ENCODE measurements at places on chromosomes 13 and 19.

- no peaks in the 10 kb centered on the region for H3K27me3 ChIP-seq
- no peaks in the 10 kb centered on the region for H3K4me1 ChIP-seq
- H3K27ac ChIP-seq, result no peak overlapping the region
- no peak overlapping the region for H3K4me3 ChIP-seq
- DNase-seq, result no peak
- no peaks in the 10 kb centered on the region for H3K36me3 ChIP-seq
Measured at GRCh38 chr13:36147330-36147729, 16.1 kb upstream of the DCLK1 start.

GRCh38 chr19:30686826-30687566 is 314.8 kb downstream of the ZNF536 start:
- no peak overlapping the region for H3K4me3 ChIP-seq
- H3K36me3 ChIP-seq, result no peaks in the 10 kb centered on the region
- peaks cover 16% of the 10 kb centered on the region for H3K27me3 ChIP-seq
- H3K4me1 ChIP-seq, result peaks cover 5% of the 10 kb centered on the region

GRCh38 chr13:88586263-88586662 is 915.1 kb downstream of the SLITRK5 start:
- no peaks in the 10 kb centered on the region for H3K4me1 ChIP-seq
- DNase-seq, result no peak
- no peak overlapping the region for H3K4me3 ChIP-seq
- no peaks in the 10 kb centered on the region for H3K27me3 ChIP-seq

DNA sequence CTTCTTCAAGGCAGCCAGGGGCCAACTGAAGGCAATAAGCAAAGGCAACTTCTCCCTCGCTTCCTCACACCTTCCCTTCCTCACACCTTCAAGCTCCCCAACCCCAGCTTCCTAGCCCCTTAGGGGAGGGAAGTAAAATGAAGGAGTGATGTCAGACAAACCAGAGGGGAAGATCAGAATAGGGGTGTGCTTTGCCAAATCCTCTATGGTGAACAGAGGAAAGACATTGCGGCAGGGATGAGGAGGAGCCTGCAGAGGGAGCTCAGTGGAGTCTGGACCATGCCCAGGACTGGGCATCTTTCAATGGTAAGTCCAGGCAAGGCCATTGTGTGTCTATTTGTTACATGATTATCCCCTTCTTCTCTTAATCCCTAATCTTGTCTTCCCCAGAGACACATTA is 164.0 kb downstream of the TSHZ3 start:
- no peaks in the 10 kb centered on the region for H3K36me3 ChIP-seq
- DNase-seq, result no peak
- H3K27me3 ChIP-seq, result no peaks in the 10 kb centered on the region
- H3K4me3 ChIP-seq, result no peak overlapping the region
- no peak overlapping the region for H3K27ac ChIP-seq
- H3K4me1 ChIP-seq, result no peaks in the 10 kb centered on the region

DNA sequence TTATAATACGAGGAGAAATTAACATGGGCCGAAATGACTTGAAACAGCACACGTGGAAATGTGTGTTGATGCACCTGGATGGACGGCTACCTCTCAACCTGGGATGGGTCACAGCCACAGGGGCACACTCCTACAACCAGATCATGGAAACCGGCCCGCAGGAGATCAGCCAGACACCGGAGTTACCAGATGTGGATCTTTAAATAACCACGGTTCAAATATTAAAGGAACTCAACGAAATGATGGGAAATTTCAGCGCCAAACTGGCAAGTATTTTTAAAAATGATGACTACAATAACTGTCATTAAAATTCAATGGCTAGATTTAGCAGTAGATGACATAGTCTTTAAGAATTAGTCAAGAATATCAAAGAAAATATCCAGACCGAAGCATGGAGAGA is 166.9 kb upstream of the GPR12 start:
- no peak overlapping the region for H3K27ac ChIP-seq
- no peak overlapping the region for H3K4me3 ChIP-seq
- peaks cover 14% of the 10 kb centered on the region for H3K27me3 ChIP-seq
- no peak for DNase-seq
- H3K36me3 ChIP-seq, result no peaks in the 10 kb centered on the region
- no peaks in the 10 kb centered on the region for H3K4me1 ChIP-seq

DNA sequence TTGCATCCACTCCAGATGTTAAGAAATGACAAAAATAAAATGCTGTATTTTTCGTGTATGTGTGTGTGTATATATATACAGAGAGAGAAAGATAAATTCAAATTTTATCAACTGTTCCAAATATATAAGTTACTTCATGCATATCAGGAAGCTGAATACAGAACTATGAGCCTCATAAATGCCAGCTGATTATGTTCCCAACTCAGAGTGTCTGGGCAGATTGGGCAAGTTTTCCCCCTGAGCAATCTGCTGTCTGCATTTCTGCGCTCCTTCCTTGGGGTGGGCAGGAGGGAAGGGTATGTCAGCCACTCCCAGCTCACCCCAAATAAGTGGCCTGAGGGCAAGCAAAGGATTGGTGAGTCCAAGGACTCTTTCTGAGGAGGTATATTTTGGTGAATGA is 154.1 kb downstream of the DCLK1 start:
- no peaks in the 10 kb centered on the region for H3K4me1 ChIP-seq
- H3K4me3 ChIP-seq, result no peak overlapping the region
- H3K27ac ChIP-seq, result no peak overlapping the region
- no peak for DNase-seq

DNA sequence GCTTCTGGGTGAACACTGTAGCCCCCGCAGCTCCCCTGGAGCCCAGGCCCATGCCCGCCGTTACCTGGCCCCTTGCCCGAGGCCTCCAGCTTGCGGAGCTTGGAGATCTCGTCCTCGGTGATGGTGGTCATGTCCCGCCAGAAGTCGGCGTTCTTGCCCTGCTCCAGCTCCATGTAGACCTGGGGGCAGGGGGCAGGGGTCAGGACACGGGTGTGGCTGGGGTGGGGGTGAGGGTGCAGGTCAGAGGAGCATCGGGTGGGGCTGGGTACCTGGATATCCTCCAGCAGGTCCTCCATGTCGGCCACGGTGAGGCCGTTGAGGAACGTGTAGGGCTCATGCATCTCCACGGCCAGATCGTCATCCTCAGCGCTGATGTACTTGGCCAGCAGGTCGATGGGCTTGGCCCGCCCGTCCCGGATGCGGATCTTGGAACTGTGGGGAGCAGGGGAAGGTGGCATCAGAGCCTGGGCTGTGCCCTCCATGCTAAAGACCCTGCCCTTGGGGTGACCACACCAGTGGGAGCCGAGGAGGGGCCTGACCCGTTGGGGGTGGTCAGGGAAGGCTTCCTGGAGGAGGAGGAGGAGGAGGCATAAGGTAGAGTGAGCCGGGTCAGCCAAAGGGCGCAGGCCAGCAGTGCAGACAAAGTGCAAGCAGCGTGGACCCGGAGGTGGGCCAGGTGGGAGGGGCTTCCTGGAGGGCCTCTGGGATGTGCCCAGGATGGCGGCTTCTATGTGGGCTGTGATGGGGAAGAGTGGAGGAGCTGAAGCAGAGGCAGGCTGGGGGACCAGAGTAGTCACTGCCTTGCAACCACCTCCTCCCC is 7.6 kb downstream of the CACTIN start:
- no peaks in the 10 kb centered on the region for H3K27me3 ChIP-seq
- H3K4me3 ChIP-seq, result peak overlapping the region; percentile 61
- no peaks in the 10 kb centered on the region for H3K4me1 ChIP-seq
- H3K36me3 ChIP-seq, result peaks cover 6% of the 10 kb centered on the region
- no peak for DNase-seq

DNA sequence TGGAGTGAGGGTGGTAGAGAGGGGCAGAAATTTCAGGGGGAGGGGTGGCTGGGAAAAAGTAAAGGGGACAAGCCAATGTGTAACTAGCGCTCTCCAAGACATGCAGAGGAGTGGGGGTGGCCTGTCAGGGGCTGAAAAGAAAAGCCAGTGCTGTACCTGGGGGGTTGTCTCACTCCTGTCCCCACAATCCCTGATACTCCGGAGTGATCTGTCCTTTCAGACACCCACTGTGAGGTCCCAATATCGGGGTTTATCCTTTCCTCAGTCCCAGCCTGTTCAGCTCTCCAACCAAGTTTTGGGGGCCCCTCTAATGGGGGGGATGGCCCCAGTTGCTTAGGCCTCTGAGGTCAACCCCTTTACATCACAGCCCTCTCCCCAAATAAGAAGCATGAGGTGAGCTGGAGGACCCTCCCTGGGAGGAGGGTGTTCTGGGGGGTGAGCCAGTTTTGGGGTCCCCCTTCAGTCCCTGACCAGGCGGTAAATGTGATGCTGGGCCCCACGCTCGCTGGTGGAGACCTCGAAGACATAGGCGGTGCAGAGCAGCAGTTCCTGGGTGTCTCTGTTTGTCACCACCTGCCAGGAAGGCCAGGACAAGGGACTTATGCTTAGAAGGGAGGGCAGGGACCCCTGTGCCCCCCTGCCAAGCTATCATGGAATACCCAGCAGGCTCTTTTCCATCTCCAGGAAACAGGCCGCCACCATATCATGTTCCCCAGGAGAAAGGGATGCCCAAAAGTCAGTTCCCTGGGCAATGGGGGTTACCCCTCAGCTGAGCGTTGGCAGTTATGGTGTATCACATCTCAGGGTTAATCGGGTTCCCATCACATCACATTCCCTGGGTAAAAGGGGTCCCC is 5.9 kb downstream of the CD37 start:
- H3K4me3 ChIP-seq, result no peak overlapping the region
- DNase-seq, result no peak
- H3K36me3 ChIP-seq, result peaks cover 97% of the 10 kb centered on the region
- H3K27ac ChIP-seq, result no peak overlapping the region
- H3K27me3 ChIP-seq, result no peaks in the 10 kb centered on the region

GRCh38 chr19:10858204-10858828 is 10.1 kb downstream of the C19orf38 start:
- no peak overlapping the region for H3K4me3 ChIP-seq
- H3K27me3 ChIP-seq, result no peaks in the 10 kb centered on the region
- peaks cover 7% of the 10 kb centered on the region for H3K4me1 ChIP-seq
- no peak overlapping the region for H3K27ac ChIP-seq
- no peaks in the 10 kb centered on the region for H3K36me3 ChIP-seq
- DNase-seq, result no peak

GRCh38 chr19:29771708-29772414 is 39.9 kb upstream of the CCNE1 start:
- no peak overlapping the region for H3K4me3 ChIP-seq
- no peak overlapping the region for H3K27ac ChIP-seq
- peaks cover 5% of the 10 kb centered on the region for H3K27me3 ChIP-seq
- peak; percentile 38 for DNase-seq

GRCh38 chr13:48844676-48845075 is 131.0 kb upstream of the FNDC3A start:
- H3K4me3 ChIP-seq, result no peak overlapping the region
- DNase-seq, result no peak
- no peaks in the 10 kb centered on the region for H3K36me3 ChIP-seq
- H3K4me1 ChIP-seq, result no peaks in the 10 kb centered on the region
- no peaks in the 10 kb centered on the region for H3K27me3 ChIP-seq

GRCh38 chr13:34777089-34777913 is 164.8 kb upstream of the NBEA start:
- H3K27me3 ChIP-seq, result no peaks in the 10 kb centered on the region
- no peaks in the 10 kb centered on the region for H3K36me3 ChIP-seq
- no peak overlapping the region for H3K4me3 ChIP-seq
- H3K27ac ChIP-seq, result no peak overlapping the region

DNA sequence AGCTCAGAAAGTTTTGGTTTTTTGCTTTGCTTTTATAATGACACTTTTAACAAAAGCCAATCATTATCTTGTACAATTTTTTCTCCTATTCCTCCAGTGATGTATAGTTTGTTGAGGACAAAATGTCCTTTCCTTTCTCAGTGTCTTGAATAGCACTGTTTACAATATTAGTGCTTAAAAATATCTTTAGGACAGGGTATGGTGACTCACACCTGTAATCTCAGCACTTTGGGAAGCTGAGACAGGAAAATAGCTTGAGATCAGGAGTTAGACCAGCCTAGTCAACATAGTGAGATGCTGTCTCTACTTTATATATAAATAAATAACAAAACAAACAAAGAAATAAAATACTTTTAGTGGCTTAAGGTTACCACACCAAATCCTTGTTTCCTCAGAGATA is 41.9 kb downstream of the SPRY2 start:
- no peak overlapping the region for H3K4me3 ChIP-seq
- no peak overlapping the region for H3K27ac ChIP-seq
- no peaks in the 10 kb centered on the region for H3K27me3 ChIP-seq
- H3K4me1 ChIP-seq, result peaks cover 2% of the 10 kb centered on the region
- no peaks in the 10 kb centered on the region for H3K36me3 ChIP-seq
- DNase-seq, result no peak

GRCh38 chr13:27792393-27793218 is at the start of gene GSX1:
GSX1 (plus strand) TSS chr13:27792483; CDS start chr13:27792691, 208 bp downstream.
- DNase-seq, result peak; percentile 85
- H3K27ac ChIP-seq, result no peak within 1 kb of the TSS
- H3K36me3 ChIP-seq, result no peaks in the 10 kb centered on the region
- H3K27me3 ChIP-seq, result peaks cover 95% of the 10 kb centered on the region

DNA sequence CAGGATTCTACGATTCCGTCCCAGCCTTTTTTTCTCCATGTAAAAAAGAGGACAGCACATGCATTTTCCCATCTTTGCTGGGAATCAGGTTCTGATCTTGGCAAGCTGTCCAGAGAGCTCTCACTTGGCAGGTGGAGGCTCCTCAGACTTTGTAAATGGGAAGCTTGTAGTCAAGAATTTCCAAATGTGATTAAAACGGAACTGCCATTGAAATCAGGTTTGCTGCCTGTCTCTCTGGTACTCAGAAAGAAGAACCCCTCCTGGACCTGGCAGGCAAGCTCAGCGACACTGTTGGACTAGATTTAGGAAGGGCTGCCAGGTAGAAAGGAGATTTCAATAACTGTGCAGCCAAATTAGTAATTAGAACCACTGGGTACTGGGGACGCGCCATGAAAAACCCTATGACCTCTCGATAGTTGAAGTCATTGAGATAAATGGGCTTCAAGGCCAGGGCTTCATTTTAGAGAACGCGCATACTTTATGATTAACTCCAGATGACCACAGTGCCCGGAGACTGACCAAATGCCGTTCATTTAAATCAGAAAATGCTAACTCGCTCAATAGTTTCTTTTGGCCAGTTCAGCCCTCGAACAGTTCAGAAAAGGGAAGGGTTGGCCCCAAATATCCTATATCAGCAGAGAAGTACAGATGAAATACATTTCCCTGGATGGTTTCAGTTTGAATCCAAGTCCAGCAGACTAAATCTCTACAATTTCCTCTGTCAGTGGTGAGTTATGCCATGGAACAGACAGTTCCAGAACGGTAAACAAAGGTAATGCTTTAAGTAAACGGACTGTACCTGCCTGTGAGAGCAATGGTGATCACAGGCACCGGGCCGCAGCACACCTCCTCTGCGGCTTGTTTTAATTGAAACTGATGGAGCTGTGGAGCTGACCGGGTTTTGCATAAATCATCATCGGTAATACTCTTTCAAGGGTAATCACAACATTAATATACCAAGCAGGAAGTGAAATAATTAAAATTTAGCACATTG is 517.4 kb downstream of the RFC3 start:
- no peaks in the 10 kb centered on the region for H3K4me1 ChIP-seq
- no peaks in the 10 kb centered on the region for H3K36me3 ChIP-seq
- no peak overlapping the region for H3K4me3 ChIP-seq
- DNase-seq, result no peak
- H3K27ac ChIP-seq, result no peak overlapping the region
